ENCODE measurements at places on chromosomes 4 and X. TPM values are rescaled to one million over a fixed set of nuclear protein-coding genes. Genes with fewer than 3 reads are reported as not detected.

DNA sequence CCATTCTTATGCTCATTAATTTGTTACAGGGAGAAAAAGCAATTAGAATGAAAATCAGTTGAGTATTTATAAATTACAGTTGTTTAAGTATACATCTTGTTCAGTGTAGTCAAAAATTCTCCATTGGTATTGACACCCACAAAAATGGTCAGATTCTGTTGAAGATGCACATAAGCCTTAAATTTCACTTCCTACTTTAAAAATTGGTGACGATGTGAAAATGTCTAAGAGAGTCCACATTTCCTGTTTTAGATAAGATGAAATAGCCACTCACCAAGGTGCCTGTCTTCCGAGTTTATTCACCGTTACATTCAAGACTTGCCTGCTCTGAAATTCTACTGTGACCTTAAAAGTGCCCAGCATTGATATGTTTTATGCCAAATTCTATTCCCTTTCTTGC lies 93.6 kb downstream of the GPR143 start:
- no peak for DNase-seq

CYP2U1 gene
- 24.3 TPM for total RNA-seq

DNA sequence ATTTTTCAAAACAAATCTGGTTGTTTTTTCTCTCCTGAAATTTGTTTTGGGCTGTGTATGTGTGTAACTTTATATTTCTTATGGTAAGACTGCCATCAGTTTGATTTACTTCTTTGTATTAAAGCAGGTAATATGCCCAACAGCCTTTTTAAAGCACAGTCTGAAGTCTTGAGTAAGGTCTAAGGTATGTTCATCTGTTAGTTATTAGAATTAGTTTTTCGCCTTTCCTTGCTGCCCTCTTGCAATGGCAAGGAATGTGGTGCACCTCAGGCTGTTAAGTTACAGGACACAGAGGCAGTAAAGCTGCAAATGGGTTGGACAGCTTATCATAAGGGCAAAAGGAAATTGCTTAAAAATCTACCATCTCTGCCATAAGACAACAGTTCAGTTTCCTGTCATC lies 71.8 kb downstream of the METTL14 start:
- DNase-seq: no peak

DNA sequence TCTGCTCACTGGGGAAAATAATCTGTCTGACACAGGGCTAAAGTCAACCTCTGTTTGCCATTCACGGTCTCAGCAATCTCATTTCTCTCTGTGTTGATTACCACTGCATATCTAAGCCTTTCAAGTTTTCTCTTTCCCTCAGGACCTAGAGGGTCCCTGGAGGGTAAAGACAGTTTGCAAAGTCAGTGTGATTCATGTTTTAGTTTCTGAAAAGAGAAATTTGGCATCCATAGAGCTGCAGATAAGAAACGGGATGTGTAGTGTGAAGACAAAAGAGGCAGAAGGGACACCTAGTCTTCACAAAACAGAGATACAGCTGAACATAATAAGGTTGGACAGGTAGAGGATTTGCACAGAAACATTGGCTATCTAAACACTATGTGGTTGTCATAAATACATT lies 34.5 kb upstream of the KDR start:
- no peak for DNase-seq

CSN1S1 gene
- not detected for total RNA-seq

FRMD7 gene
- total RNA-seq: 0.26 TPM

DNA sequence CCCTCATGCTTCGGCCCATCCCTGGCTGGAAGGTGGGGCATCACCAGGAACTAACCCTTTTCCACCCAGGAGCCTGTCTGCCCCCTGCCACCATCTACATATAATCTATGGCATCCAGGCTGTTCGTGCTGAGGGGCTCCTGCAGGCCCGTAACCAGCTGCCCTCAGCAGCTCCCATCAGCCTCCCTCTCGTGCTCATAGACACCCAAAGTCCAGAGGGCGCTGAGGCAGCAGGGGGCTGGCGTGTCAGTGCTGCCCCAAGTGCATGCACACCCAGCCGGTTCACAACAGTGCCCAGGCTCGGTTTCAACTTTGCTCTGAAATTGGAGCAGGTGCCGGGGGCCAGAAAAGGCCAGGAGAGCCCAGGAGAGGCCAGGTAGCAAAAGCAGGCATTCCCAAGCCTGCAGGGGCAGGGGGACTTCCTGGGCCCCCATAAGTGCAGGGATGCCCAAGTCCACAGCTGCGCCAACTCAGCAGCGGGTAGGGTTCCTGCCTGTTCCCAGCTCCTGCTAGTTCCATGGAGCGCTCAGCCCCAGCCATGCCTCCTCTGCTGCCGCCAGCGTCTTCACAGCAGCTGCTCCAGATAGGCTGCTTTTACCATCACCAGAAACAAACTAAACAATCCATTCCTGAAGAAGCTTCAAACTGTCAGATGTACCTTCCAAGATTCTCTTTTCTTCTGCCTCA lies 558.2 kb upstream of the GNPDA2 start:
- no peak for DNase-seq

DNA sequence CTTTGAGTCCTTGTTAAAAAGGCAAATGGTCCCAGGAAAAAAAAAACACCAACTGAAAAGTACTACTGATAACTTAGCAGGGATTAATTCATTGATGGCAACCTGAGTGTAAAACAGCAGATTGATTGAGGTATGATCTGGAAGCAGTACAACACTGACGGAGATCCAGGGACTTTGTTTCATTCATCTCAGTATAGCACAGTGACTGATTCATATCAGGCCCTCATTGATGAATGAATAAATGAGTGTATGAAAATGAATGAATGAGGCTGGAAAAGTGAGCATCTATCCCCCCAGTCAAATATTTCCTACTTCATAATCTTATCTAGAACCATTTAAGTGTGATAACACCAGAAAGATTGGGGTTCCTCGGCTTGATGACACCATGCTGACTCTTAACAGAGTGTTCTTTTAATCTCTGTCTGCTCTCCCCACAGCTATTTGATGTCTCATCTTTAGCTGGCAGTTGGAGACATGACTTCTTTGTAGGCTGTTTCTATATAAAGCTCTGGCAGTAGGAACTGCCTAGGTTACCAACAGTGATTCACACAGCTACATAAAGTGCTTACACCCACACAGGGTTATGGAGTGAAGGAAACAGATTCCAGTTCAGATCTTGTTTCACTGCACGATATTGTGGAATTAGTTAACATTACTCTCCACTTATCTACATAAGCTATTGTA lies 18.6 kb upstream of the RNF128 start:
- peak; percentile 80 for DNase-seq

PPBP gene
- total RNA-seq: not detected

- no peak for DNase-seq
Measured at GRCh38 chr4:112069110-112069509, 76.1 kb upstream of the FAM241A start.

- no peak for DNase-seq
Measured at GRCh38 chrX:149982310-149982709, 44.0 kb upstream of the EOLA2 start.

CCNB3 gene
- 0.51 TPM for total RNA-seq

DNA sequence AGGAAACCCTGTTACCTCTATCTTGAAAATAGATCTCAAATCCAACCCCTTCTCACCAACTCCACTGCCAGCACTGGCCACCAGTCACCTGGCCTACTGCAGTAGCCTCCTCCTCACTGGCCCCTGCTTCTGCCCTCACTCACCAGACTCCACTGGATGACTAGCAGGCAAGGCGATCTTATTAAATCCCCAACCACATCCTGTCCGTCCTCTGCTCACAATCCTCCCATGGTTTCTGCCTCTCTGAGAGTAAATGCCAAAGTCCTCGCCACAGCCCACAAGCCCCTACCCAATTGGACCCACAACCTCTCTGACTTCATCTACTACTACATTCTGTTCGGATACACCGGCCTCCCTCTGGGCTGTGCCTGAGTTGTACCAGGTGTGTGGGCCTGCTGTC lies 5.4 kb upstream of the PIM2 start:
- no peak for DNase-seq

COL4A5 gene
- total RNA-seq: 54.7 TPM

GRCh38 chr4:53306729-53307128 lies 59.1 kb downstream of the SCFD2 start:
- DNase-seq: peak; percentile 48

ARHGEF38 gene
- not detected for total RNA-seq

HOPX gene
- 3.3 TPM for total RNA-seq

DNA sequence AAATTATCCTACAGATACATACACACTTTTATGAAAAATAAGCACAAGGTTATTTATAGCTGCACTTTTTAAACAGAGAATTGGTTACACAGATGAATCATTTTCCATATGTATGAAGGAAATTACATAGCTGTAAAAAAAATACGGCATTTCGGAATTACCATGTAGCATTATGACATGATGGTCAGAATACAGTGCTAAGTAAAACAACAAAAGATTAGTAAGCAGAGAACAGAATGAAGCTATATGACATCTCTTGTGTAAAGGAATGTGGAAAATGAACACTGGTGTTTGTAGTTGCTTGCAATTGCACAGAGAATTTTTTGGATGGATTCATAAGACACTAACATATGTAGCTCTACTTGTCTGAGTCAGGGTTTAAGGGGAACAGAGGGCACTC lies 1222.0 kb upstream of the PRKX start:
- no peak for DNase-seq

- no peak for DNase-seq
Measured at GRCh38 chrX:74523870-74524735, 90.3 kb downstream of the RLIM start.

DNA sequence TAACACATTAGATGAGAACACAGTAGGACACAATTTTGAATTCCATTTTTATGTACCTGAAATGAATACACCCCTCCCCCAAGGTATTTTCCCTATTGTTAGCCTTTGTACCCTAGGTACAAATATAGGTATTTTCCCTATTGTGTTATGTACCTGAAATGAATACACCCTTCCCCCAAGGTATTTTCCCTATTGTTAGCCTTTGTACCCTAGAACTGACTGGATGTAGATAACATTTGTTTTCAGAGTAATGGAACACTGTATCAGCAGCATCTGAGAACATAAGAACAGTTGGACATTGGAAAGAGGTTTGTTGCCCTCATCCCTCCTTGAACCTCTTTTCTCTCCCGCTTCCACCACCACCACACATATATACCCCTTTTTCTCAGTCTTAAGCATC lies 37.6 kb downstream of the YIPF6 start:
- no peak for DNase-seq

DNA sequence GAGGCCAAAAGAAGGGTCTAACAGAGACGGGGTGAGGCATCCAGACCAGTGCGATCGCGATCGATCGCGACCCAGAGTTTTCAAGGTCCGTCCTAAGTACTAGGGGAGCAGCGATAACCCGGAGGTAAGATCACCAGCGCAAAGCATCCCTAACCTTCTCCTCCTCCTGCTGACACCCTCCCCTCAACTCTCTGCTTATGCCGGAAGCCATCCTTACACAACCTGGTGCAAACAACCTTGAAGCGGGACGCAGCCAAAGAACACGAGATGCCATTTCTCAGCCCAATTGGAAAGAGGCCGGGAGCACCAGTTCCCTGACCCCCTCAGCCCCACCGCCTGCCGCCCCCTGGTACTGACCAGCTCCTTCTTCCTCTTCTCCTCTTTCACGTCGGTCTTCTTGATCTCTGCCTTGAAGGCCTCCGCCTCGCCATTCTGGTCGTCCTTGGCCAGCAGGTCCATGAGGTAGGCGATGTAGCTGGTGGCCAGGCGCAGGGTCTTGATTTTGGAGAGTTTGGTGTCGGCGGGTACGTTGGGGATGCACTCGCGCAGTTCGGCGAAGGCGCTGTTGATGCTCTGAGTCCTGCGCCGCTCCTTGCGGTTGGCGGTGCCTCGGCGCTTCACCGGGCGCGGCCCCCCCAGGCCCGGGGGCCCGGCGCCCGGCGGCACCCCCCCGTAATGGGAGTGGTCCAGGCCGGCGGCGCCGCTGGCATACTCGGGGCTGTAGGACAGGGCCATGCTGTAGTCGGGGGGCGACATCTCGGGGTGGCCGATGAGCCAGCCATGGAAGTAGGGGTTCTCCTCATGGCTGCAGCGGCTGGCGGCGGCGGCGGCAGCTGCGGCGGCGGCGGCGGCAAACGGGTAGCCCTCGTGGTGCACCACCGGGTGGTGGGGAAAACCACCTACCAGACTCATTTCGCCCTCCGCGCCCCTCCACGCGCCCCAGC lies 1.4 kb downstream of the HAND2 start:
- no peak for DNase-seq

TSC22D3 gene
- 32.4 TPM for total RNA-seq

DNA sequence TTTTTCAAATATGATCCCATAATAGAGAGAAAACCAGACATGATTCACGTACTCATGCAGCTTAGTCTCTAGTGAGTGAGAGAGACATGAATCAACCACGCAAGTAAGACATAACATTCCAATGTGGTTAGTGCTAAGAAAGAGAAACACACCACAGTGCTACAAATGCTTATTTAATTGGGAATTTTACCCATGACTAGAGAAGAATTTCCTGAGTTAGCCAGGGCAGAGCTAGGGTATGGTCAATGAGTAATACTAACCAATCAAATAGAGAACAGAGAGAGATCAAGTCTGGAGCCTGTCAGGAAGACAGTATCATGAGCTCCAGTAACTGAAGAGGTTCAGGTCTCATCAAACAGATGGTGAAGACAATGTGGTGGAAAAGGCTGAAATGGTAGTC lies 495.2 kb downstream of the PDGFC start:
- DNase-seq: peak; percentile 94

DNA sequence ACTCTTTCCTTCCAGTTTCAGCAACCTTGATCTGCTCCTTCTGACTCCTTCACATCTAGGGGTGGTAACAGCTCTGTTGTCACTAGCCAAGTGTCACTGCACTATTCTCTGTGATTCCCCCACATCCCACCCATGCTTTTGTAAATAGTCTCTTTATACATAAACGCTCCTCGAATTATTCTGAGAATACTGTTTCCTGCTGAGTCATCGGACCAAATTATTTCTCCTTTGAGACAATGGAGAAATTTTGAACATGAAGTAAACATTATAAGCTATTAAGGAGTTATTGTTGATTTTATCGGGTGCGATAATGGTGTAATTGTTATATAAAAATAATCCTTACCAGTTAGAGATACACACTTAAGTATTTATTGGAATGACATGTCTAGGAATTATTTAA lies 245.1 kb upstream of the RPS6KA3 start:
- no peak for DNase-seq

TCEAL6 gene
- not detected for total RNA-seq

DNA sequence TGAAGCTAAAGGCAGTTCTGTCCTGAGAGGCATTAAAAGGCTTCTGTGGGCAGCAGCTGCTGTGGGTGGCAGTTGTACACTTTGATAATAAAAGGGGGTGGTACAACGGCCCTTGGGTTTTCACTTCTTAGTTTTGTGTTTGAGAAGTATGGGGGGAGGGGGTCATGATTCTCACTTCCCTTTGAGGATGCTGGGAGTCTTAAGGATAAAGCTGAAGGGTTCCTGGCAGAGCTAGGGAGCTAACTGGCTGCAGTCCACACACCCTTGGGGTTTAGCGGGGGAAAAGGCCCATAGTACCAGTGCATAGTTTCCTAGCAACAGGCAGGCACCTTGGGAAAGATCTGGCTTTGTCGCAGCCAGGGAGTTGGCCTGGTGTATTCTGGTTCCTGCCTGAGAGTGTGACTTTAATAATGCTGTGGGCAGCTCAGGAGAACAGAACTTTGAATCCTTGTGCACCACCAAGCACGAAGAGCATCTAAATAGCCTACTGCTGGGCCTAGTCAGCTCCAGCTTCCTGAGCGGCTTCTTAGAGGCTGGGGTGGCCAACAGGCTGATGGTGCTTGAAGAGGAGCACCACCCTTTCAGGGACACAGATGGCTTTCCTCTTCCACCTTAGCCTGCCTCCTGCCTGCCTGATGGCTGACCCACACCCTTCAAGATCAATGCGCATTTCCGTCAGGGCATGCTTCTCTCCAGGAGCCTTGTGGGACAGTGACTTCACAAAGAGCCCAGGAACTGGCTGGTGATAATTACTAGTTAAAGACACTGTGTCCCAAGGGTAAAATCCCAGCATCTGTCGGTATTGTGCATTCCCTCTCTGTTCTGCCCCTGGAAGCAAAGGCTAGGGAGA lies 12.5 kb downstream of the ZBTB33 start:
- no peak for DNase-seq

Measured in fibroblast of lung (primary cell).